ENCODE measurements at places on chromosomes 6 and 20. TPM values are rescaled to one million over a fixed set of nuclear protein-coding genes. Genes with fewer than 3 reads are reported as not detected.

The CEP85L gene
- total RNA-seq: 10.4 TPM

The BPIFB4 gene
- total RNA-seq: not detected

The ROS1 gene
- total RNA-seq: not detected

The EYA2 gene
- total RNA-seq: not detected

The TNFRSF6B gene
- total RNA-seq: 0.84 TPM

The ZNF337 gene
- 12.7 TPM for total RNA-seq

The TP53INP2 gene
- 34.3 TPM for total RNA-seq

The PTK6 gene
- 0.13 TPM for total RNA-seq

The SLC26A8 gene
- total RNA-seq: not detected

GRCh38 chr6:142886431-142887170 lies 58.4 kb downstream of the HIVEP2 start:
- DNase-seq: no peak
- H3K4me3 ChIP-seq: no peak overlapping the region
- no peaks in the 10 kb centered on the region for H3K36me3 ChIP-seq
- no peaks in the 10 kb centered on the region for H3K27me3 ChIP-seq

DNA sequence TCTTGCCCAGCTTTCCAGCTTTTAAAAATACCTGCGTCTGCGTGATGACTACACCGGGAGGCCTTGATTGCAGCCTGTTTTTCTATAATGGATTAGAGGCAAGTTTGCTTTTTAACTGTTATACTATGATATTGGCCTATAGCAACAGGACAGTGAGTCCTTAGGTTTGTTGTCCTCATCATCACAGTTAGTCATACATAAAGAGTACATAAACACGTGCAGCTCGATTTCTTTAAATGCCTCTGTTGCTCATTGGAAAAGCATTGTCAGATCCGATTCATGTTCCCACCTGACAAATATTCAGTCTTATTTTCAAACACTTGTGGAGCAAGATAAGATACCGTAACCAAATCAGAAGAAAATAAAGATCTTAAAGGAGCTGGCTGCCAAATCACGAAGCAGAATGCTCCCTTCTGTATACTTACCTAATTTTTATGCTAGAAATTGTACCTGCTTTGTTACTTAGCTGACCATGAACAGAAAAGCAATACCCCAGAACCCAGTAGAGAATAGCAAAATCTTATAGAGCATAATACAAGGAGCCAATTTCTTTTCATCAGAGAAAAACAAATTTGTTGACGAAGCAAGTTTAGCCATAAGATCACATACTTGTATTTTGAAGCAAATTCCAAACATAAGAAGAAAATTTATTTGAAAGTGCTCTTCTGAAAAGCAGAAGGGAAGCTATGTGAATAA lies 100.4 kb downstream of the TMEM200A start:
- no peak overlapping the region for H3K4me3 ChIP-seq
- no peak overlapping the region for H3K27ac ChIP-seq
- peaks cover 12% of the 10 kb centered on the region for H3K4me1 ChIP-seq
- H3K36me3 ChIP-seq: no peaks in the 10 kb centered on the region
- no peak for DNase-seq
- peaks cover 2% of the 10 kb centered on the region for H3K27me3 ChIP-seq

- H3K4me1 ChIP-seq: no peaks in the 10 kb centered on the region
- no peak overlapping the region for H3K4me3 ChIP-seq
- DNase-seq: no peak
- H3K36me3 ChIP-seq: no peaks in the 10 kb centered on the region
- H3K27me3 ChIP-seq: peaks cover 43% of the 10 kb centered on the region
Observed at GRCh38 chr6:38739532-38739931, 24.4 kb downstream of the DNAH8 start.

DNA sequence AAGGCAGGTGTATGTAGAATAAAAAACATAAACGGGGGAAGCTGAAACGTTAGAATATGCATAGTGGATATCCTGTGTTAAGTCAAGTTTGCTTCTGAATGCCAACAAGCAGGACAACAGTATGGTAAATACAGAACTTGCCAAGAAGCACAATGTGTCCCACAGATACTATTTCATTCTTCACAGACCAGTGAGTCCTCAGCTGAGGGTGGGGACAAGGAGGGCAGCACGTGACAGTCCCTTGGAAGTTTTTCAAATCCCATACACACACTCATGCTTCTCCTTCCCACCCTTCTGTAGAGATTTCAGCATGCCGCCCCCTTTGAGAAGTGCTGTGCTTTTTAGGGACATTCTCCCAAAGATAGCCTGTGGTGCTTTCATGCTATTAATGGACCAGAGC lies 268.5 kb upstream of the ECI2 start:
- H3K4me1 ChIP-seq: peaks cover 27% of the 10 kb centered on the region
- no peaks in the 10 kb centered on the region for H3K27me3 ChIP-seq
- no peak for DNase-seq
- no peak overlapping the region for H3K27ac ChIP-seq
- no peak overlapping the region for H3K4me3 ChIP-seq

DNA sequence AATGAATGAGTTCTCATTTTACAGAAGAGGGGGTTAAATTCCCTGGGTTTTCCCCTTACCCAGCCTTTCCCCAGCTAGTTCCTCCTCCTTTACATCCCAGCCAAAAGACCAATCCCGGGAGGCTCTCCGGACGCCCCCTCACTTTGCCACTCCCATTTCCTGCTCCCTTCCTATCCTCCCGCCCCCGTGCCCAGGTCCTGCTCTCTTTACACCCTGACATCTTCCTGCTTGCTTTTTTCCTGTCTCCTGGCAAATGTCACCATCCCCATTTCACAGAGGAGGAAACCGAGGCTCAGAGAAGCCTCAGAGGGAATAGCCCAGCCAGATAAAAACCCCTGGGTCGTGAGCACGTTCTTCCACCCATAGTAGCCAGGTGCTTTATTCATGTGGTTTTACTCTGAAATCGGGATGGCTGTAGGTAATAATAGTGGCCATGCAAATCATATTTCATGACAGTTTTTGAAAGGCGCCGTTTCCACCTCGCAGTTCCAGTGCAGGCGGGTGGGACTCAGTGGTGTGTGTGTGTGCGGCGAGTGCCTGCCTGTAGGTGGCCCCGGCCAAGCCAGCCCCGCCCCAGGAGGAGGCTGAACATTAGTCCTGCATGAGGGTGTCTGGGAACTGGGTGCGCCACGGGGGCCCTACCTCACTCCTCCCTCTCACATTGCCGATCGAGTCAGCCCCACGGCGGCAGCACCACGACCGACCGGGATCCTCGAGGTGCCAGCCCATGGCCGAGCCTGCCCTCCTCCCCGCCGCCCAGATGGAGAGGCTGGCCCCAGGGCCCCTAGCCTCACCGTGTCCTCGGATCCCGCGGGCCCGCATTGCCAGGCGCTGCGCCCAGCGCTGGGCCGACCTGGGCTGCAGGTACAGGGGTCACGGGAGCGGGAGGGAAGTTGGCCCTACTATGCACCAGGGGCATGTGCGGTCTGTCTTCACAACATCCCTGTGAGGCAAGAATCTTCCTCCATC lies at the start of gene ARHGAP40:
Gene ARHGAP40, plus strand, starts transcription at position 594 of the 969 bp plus-strand sequence.
- H3K27me3 ChIP-seq: peaks cover 52% of the 10 kb centered on the region
- H3K36me3 ChIP-seq: no peaks in the 10 kb centered on the region
- DNase-seq: no peak

GRCh38 chr20:48783533-48784272 lies 44.1 kb downstream of the PREX1 start:
- H3K27me3 ChIP-seq: no peaks in the 10 kb centered on the region
- H3K27ac ChIP-seq: no peak overlapping the region
- peaks cover 9% of the 10 kb centered on the region for H3K36me3 ChIP-seq

DNA sequence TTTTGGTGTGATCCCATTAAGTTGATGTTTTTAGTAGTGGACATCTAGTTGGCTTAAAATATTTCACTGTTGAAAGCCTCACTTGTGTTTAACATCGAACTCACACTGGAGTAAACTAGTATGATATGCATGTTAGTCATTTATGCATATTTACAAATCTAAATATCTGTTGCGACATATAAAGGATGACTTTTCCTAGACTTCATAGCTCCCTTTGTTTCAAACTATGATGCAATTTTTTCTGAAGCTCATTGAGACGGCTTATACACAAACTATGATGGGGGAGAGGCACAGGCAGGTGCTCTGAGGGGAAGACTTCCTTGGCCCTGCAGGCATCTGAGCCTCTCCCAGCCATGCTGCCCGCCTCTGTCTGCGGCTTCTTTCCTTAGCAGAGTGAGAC lies 11.8 kb upstream of the FOXC1 start:
- H3K4me1 ChIP-seq: peaks cover 17% of the 10 kb centered on the region

DNA sequence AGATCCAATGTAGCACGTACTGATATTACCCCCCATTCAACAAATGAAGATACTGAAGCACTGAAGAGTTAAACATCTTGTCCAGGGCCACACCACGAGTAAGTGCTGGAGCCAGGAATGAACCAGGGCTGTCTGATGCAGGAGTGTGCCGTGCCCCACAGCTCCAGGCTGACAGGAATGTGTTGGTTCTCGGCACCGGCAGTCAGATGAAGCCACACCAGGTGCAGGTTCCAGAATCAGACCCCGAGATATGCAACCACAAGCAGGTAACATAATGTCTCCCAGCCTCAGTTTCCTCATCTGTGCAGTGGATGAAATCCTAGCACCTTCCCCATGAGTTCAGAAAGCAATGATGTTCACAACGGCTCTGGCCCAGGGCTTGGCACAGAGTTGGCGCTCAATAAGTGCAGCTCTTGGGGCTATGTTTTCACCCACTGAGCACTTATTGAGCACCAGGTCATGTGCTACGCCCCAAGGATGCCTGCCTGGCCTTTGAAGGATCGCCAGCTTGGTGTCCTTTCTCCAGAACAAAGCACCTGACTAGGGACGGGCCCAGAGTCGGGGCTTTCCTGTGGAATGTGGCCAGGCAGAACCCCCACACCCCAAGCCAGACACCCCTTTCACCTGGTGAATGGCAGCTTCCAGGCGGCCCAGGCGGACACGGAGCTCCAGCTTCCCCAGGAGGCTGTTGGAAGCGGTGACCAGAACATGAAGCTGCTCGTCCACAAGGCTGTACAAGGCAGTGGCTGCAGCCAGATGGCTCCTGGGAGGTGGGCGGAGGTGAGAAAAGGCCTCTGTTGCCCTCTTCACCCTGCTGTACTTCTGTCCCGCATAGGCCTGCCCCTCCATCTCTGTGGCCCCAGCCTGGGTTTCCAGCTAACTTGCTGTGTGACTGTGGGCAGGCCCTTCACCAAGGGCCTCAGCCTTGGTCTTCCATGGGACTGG lies 41.3 kb downstream of the KIAA1755 start:
- peak overlapping the region; percentile 71 for H3K27ac ChIP-seq
- no peak for DNase-seq
- H3K4me3 ChIP-seq: no peak overlapping the region

DNA sequence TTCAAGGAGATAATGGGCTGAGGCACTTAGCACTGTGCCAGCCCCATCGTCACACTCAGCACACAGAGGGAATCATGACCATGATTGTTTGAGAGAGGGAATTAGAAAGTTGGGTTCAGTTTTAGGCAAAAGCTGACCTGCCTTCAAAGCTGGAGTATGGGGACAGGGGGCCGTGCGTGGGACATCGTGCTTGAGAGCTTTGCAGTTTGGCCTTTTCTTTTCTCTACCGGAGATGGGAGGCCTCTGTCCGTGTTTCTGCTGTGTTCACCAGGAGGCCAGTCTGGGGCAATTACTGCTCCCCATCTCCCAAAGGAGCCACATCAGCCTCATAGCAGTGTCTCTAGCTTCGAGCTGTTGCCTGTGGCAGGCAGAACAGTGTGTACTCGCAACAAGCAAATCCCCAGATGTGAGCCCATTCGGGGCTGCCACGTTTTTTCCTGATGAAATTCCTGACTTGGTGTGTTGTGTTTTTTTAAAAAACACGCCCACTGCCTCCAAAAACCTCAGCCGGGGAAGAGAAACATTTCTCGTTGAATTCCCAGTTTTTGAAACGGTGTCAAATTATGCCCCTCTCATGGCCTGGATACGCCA lies 20.2 kb downstream of the EYA2 start:
- no peak overlapping the region for H3K4me3 ChIP-seq
- peaks cover 2% of the 10 kb centered on the region for H3K4me1 ChIP-seq
- no peak overlapping the region for H3K27ac ChIP-seq
- peaks cover 21% of the 10 kb centered on the region for H3K27me3 ChIP-seq

- H3K4me3 ChIP-seq: no peak overlapping the region
- no peak for DNase-seq
- H3K36me3 ChIP-seq: no peaks in the 10 kb centered on the region
- H3K27ac ChIP-seq: no peak overlapping the region
- H3K4me1 ChIP-seq: peaks cover 8% of the 10 kb centered on the region
- peaks cover 4% of the 10 kb centered on the region for H3K27me3 ChIP-seq
Observed at GRCh38 chr20:17916433-17916891, 52.1 kb downstream of the SNX5 start.

- peak overlapping the region; percentile 82 for H3K27ac ChIP-seq
- peaks cover 61% of the 10 kb centered on the region for H3K4me1 ChIP-seq
- H3K36me3 ChIP-seq: peaks cover 3% of the 10 kb centered on the region
- no peaks in the 10 kb centered on the region for H3K27me3 ChIP-seq
Observed at GRCh38 chr6:136012943-136013342, 161.4 kb downstream of the PDE7B start.

DNA sequence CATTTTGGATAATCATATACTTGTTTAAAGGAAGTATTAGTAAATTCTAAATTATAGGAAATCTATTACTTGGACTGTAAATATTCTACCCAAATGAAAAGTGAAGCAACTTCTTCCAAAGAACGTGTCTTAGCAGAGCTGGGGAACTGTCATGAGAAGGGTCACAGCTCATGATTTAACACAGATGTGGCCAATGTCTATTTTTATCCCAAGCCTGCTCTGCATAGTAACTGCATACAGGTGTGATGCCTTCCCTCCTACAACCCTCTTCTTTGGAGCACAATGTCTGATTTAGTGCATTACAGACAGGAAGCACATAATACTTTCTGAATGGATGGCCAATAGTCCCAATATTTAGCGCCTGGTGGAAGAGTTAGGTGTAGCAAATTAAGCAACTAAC lies 138.7 kb upstream of the THEMIS start:
- no peaks in the 10 kb centered on the region for H3K27me3 ChIP-seq

DNA sequence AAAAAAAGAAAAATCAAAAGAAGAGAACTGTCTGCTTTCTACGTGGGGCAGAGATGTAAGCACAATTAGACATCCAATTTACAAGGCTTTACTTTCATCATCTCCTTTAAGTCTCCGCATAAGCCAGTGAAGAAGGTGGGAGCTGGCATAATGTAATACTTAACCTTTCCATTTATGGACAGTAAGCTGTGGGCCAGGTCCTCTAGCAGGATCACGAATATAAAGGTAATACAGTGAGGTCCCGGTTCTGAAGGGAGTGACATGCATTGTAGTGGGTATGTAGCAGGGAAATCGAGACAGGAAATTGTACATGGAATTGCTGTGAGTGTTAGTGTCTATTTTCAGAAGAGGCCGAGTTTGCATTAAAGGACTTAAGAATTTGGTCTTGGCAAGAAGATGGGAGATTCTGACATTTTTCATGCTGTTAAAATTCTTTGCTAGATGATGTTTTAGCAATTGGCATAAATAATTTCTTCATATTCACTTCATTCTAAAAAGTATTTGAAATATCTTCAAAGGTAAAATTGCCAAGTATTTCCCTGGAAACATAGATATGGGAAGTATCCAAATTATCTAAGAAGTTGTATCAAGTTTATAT lies 20.4 kb upstream of the POPDC3 start:
- peaks cover 3% of the 10 kb centered on the region for H3K4me1 ChIP-seq
- H3K27ac ChIP-seq: no peak overlapping the region
- no peak overlapping the region for H3K4me3 ChIP-seq
- no peaks in the 10 kb centered on the region for H3K27me3 ChIP-seq
- DNase-seq: no peak
- no peaks in the 10 kb centered on the region for H3K36me3 ChIP-seq

All from osteocyte (in vitro differentiated cells).